Activated CD4-positive, alpha-beta T cell treated with anti-CD3 and anti-CD28 coated beads, Interleukin-2, amount 50 U/mL, for 16 hours (primary cell): ENCODE measurements at places on chromosomes 12 and 14.

DNA sequence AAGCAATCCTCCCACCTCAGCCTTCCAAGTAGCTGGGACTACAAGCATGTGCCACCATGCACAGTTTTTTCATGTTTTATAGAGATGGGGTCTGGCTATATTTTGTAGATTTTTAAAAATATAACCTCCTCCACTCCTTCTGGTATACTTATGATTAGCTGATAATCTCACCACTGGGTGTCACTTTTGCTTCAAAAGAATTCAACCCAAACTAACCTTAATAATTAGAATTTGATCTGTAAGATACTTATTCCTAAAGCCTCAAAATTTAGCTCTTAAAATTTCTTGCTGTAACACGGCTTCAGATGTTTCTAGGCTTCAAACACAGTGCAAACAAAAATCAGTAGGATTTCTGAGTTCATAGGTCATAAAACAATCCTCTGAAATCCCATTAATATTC lies 130.3 kb downstream of the CEP83 start:
- DNase-seq: no peak

GRCh38 chr12:46660276-46660675 lies 165.5 kb downstream of the SLC38A4 start:
- DNase-seq: no peak

DNA sequence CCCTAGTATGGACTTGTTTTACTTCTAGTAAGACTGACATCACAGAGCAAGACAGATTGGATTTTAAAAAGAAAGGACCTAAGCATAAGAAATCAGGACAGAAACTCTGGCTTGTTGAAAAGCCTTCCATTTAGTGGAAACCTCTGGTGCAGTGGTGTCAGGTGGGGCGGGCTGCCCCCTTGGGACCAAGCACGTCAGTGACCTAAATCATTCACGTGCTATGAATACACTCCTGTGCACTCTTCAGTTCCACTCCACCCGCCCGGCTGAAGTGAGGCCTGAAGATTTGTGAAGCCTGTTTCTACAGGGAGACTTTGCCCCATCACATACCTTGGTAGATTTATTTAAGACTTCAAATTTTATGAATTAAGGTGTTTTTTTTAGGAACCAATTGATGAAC lies 58.2 kb upstream of the STRN3 start:
- no peak for DNase-seq

GRCh38 chr12:114703060-114703493 lies 19.1 kb upstream of the TBX3 start:
- DNase-seq: no peak

DNA sequence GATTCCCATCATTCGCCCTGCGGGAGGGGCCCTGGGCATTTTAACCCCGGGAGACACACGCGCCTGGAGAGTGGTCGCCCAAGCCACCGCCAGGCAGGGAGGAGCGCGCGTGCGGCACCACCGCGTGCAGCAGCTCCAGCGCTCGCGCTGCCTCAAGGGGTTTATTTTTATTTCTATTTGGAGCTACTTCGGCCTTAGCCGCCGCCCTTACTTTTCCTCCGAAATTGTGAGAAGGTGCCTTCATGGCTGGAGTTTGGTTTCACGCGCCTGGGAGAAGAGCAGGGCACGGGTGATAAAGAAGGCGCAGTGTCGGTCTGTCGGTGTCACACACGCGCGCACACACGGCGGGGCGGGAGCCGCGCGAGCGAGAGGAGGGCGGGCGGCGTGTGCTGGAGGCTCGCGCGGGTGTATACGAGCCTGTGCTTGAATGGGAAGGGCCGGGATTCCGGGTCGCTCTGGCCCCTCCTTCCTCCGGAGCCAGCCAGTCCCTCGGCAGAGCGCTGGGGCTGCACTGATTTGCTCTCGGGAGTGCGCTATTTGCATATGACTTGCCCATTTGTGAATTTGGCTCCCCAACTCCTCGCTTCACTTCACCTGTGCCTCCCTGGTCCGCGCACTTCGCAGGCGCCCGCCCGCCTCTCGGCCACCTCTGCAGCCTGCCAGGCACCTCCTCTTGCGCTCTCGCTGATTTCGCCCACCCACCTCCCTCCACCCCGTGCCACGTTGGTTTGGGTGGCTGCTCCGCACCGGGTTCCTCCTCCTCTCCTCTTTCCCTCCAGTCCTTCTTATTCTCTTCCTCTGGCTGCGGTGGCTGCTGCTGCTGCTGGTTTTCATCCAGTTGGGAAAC lies 932.3 kb downstream of the DIO2 start:
- peak; percentile 8 for DNase-seq

- no peak for DNase-seq
These were observed 37.0 kb downstream of the BTG1 start for GRCh38 chr12:92108651-92109050.

DNA sequence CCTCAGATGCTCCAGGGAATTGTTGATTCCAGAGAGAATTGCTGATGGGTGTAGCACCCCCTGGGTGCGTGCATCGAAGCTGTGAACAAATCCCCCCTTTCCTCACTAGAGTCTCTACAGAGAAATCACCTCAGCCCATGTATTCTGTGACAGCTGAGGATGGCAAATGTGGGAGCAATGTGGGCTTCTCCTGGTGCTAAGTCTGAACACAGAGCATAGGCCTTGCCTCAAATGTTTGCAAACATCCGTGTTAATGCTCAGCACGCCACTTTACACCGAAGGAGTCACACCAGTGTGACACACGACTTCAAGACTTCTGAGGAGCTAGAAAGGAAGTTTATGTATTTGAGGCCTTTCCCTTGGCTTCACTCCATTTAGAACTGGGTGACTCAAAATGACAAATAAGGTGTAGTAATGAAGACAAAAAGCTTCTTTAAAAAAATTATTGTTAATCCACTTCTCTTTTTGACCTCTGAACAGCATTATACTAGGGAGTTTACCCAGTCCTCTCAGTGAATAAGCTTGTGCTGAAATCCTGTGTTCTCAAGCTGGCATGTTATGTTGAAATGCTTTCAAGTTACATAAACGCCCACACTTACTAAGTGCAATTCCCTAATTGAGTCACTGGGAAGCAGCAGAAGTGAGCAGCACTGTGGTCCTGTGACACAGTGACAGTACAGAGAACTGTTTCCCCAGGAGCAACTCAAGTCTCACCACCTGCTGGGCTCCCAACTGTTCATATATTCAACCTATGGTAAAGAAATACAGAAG lies 92.9 kb downstream of the FAR2 start:
- peak; percentile 70 for DNase-seq

DNA sequence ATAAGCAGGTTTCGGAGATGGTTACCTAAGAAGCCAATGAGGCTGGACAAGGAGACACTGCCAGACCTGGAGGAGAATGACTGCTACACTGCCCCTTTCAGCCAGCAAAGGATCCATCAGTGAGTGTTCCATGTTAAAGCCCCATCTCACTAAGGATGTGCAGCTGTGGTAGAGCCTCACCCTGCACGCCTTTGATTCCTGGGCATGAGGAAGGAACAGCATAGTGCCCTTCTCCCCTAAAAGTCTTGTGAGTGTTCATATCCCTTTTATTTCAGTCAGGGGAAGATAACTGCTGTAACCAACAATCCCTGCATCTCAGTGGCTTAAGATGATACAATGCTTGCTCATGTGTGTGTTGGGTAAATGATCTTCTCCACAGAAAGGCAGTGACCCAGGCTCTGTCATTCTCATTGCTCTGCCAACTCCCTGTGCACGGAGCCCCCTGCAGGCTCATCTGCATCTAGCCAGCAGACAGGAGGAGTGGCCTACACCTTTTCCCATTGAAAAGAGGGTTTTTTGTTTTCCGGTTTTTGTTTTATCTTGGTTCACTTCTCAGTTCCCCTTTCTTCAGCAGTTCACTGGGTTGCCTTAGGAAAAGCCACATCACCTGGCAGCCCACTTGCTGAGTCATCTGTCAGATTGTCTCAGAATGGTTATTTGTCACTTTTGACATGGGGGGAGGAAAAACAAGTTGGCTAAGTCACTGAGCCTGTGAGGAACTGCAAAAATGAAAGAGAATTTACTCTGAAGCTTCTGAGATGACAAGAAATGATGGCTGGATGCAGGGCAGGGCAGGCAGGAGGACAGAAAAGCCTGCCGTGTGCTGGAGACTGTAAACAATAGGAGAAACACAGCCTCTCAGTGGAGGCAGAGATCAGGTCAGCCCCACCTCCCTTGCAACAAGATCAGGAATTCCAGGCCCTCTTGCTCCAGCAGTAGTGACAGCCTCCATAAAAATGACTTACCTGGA lies 193.3 kb downstream of the ANO4 start:
- peak; percentile 57 for DNase-seq

- DNase-seq: no peak
These were observed 21.0 kb upstream of the B4GALNT1 start for GRCh38 chr12:57654042-57654441.

DNA sequence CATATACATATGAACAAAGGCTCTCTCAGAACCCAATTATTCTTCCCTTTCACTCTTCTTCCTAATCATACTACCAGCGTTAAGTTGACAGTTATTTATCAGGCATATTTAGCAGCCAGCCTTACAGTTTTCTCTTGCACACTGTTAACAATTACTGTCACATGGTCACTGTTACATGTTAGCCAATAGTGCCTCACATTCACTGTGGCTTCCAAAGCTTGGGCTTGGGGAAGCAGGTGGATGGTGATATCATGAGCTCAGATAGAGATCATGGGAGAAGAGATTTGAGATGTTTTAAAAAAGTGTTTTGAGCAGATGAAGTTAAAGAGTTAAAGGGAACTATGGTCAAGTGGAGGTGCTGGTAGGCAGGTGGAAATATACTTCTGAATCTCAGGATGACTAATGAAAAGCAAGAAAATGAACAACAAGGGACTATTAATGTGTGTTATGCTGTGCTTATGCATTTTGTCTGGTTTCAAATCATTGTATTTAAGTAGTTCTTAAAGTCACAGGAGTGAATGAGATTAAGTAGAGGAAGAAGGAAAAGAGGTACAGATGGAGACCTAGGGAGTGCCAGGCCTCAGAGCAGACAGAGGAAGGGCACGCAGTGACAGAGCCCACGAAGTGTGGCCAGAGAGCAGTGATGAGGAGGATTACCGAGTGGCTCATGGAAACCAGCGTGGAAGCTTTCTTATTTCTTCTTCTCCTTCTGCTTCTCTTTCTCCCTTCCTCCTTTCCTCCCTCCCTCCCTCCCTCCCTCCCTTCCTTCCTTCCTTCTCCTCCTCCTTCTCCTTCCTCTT lies 39.6 kb downstream of the BICD1 start:
- DNase-seq: no peak

DNA sequence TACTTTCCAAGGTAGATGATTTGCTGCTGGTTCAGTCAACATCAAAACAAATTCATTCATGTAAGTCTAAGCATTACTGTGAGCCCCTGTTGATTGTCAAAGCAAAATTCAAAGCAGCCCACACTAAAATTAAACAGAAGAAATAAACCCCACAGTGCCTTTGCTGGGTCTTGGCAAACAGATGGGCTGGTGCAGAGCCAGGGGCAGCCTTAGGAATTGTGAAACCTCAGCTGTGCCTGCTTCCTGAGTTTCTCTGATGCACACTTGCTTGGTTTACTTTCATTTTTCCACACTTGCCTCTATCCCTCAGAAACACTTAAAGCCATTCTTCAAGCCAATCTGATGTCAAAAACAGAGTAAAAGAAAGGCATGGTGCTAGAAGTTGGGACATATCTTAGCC lies 6.6 kb upstream of the PLEKHG7 start:
- no peak for DNase-seq

GRCh38 chr12:78778339-78778738 lies 86.2 kb upstream of the SYT1 start:
- DNase-seq: no peak

DNA sequence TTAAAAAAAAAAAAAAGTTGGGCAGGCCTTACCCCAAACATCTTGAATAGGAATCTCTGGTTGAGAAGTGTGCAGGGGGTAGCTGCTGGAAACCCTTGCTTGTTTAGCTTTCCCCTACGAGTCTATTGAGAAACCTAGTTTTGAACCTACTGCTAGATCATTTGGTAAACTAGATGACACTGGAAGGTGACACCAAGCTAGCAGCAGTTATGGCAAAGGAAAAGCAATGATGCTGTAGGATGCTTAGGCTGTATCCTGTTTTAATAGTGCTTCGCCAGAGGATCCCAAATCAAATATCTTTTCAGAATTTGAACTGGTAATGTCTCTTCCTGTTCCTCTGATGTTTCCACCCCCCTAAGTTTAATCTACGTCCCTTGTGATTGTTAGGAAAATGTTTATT lies 5.5 kb upstream of the PCED1B start:
- no peak for DNase-seq

DNA sequence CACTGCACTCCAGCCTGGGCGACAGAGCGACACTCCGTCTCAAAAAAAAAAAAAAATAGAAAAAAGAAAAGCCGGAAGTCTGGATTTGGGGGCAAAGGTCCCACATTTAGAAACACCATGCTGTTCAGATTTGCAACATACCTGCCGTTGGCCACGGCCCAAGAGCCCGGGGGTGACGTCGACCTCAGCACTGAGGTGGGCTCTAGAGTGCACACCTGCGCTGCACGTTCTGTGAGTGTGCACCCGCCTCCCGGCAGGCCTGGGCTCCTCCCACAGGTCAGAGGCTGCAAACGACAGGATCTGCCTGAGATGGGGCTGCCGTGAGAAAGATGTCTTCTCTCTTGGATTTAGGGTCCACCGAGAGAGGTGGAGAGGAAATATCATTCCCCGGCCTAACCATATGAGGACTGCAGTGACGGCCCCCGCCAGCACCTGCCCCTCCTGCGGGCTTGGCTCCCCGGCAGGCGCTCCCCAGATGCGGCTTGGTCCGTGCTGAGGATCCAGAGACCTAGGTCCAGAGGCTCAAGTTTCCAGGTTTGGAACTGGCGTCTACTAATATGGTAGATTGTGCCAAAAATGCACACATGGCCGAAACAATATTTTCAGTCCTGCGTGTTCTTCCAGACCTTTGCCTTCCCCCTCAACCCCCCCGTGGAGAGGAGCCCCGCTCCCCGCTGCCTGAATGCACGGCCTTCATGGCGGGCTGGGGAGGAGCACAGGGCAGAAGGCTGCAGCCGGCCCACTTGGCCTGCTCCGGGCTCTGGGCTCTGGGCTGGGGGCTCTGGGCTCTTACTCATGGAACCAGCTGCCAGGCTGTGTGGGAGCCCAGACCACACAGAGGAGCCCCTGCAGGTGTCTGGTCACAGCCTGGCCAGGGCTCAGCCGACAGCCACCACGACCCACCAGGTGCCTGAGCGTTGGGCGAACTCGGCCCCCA lies 58.8 kb upstream of the FBRSL1 start:
- no peak for DNase-seq

GRCh38 chr12:27511723-27512045 lies 12.3 kb upstream of the PPFIBP1 start:
- no peak for DNase-seq

DNA sequence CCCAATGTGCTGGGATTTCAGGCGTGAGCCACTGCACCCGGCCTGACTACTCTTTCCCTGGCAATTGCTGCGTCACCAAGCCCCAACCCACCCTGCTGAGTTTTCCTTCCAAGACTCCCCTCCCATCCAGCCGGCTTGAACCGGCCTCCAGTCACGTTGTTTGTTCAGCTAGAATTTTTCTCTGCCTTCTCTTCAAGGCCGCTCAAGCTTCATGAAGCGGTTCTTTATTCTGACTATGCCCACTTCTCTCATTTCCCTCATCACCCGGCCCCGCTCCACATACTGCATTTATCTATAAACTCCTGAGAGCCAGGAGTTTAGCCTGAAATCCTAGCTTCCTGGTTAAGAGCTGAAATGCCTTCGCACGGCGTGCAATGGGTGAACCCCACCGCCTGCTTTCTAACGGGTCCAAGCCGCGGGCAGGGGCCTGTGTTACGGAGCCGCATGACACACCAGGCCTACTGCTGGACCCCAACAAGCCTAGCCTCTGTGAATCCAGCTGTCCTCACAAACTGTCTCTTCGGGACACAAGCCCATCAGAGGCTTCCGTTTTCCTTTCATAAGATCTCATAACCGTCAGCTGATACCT lies 999 bp upstream of the DCAF4 start:
- no peak for DNase-seq

GRCh38 chr14:35808076-35808637 lies 938 bp downstream of the RALGAPA1 start:
- DNase-seq: peak; percentile 40
